ENCODE measurements at places on chromosomes 7 and 10.

DNA sequence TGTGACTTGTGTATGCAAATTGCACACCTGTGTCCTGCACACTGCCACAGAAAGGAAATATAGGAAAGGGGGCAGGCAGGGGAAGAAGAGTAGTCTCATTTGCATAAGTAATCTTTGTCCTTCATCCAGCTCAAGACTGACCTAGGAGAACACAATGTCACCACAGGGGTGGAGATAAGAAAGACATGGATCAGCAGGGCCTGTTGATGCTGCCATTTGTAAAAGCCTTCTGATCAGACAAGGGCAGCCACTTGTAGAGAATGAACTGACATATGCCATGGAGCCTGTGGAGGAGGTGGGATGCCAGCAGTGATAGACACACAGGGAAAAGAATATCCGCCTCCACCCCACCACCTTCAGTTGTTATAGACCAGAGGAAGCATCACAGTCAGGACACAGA is 528.9 kb downstream of the HTR7 start:
- no peak for DNase-seq

DNA sequence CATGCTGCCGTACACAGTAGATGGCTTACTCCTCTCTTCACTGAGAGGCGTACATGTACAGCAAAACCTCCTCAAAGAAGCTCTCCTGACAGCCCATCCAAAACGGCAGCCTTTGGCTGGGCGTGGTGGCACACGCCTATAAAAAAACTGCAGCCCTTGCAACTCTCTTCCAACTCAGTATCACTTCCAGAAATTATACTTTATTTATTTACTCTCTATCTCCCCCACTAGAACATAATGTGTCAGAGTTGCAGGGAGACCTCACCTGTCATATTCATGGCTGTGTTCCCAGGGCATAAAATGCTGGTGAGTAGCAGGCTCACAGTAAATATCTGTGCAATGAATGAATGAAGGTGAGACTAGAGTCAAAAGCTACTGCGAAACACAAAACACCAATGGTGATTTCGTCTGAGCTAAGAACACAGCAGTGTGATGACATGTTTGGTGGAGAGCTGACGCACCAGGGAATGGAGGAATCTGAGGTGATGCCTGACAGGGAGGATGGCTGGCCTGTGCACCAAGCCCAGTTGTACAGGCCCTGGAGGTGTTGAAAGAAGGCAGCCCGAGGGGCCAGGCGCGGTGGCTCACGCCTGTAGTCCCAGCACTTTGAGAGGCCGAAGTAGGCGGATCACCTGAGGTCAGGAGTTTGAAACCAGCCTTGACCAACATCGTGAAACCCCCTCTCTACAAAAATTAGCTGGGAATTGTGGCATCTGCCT is 55.3 kb downstream of the COBL start:
- DNase-seq, result no peak

DNA sequence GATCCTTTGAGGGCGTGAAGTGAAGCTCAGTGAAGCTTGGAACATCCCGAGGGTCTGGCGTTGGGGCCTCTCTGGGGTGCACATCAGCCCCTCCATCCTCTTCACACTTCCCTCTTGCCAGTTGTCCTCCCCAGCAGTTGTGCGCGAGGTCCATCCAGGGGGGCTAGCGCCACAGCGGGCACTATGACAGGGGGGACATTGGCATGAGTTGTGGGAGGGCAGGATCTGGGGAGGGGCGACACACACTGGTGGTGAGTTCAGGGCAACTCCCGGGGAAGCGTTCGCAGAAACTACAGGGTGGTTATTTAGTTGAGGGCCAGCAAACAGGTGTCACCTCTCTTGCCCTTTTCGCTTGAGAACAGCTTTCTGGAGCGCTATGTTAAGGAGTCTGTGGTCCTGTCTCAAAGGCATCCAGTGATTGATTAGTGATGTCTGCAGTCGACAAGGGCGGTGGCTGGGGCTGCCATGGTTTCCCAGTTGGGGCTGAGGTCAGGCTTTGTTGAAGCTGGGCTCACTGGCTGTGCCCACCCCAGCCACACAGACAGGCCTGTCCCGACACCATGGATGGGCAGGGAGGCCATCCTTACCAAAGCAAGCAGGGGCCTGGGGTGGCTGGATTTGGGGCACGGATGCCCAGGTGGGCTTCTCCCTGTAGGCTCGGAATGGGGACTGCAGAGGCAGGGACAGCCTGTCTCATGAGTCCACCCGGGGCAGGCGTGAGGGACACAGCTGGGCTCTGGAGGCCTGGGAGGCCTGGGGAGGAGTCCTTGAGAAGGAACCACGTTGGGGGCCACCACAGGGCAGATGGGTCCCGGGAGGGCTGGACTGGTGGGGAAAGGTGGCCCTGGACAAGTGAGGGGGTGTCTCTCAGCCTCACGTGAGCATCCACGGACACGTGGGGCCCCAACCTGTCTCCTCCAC is 59.4 kb downstream of the UNCX start:
- DNase-seq, result no peak

- no peak for DNase-seq
These were observed 77.4 kb downstream of the CUL2 start for GRCh38 chr10:35012781-35013180.

DNA sequence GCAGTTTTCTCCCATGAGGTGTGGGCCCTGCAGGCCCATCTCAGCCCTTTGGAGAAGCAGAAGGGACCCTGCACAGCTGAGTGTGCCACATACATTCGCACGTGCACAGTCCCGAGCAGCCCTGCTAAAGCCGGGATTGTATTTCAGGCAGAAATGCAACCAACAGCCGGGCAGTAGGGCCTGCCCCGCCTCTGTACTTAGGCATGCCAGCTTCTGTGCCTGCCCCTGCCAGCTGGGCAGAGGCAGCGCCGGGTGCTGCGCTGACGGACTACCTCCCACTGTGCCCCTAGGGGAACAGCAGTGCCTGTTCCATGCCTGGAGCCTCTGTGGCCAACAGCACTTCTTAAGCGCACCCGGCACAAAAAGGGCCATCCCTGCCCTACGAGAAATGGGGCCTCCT is 170.3 kb downstream of the NEURL1 start:
- DNase-seq, result peak; percentile 81

DNA sequence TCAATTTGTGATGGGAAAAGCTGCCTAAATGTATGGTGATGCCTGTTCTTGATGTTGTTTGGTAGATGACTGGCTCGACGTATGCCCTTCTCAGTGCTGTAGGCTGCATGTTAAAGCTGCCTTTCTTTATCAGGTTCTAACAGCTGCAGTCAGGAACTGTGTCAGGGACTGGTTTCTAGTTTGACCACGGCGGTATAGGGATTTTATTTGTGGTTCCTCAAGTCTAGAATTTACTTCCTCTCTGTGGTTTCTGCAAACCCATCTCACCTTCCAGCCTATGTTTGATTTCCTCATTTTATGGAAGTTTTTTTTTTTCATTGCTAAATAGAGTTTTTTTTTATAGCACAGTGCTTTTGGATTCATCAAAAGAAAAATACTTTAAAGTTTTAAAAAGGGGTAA is 26.5 kb downstream of the LMTK2 start:
- DNase-seq, result no peak

DNA sequence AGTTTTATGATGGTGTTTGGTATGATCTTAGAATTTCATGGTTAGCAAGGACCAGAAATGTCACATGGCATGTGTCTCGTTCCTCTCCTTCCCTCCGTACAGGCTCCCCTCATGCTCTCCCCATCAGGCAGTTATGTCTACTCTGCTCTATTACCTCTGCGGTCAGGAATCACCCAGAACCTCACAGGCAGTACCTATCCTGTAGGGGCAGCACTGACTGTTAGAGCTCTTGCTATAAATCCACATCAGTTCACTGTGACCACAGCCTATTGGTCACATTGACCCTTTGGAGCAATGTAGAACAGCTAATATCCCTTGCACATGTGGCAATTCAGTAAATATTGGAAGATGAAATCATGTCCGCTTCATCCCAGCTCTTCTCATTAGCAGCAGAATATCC is 151.8 kb downstream of the WNT2 start:
- DNase-seq, result no peak

DNA sequence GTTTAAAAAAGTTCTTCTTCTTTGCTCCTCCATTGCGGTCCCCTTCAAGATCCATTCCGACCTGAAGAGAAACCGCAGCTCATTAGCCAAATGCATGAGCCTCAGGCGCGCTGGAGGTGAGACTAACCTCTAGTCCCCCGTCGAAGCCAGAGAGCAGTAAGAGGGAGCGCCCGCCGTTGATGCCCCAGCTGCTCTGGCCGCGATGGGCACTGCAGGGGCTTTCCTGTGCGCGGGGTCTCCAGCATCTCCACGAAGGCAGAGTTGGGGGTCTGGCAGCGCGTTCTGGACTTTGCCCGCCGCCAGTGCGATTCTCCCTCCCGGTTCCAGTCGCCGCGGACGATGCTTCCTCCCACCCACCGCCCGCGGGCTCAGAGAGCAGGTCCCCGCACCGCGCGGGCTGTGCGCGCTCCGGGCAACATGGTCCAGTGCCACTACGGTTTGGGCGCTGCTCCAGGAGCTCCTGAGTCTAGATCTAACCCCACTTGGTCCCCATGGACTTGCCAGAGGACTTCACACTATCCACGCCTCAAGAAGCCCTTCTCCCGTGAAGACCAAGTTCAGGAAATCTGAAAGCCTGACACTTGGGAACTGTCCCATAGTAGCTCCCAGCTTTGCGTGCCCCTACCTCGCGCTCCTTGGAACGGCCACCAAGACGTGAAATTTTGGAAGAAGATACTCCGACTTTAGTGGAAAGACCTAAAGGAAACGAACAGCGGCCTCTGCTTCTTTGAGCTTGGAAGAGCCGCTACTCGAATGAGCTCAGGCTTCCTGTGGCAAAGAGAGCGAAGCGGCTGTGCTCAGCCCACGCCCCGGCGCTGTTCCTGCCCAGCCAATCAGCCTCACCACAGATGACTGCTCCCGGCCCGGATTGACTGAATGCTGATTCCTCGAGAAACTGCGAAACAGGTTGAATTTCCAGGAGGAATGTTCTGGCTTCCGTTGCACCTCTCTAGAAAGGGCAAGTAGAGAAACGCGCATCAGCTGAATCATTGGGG is at the start of gene ABCB1:
Gene ABCB1 (minus strand): TSS at position 755 of the 995 bp plus-strand sequence. CDS start 700 bp downstream, at position 55.
- DNase-seq, result peak; percentile 28

DNA sequence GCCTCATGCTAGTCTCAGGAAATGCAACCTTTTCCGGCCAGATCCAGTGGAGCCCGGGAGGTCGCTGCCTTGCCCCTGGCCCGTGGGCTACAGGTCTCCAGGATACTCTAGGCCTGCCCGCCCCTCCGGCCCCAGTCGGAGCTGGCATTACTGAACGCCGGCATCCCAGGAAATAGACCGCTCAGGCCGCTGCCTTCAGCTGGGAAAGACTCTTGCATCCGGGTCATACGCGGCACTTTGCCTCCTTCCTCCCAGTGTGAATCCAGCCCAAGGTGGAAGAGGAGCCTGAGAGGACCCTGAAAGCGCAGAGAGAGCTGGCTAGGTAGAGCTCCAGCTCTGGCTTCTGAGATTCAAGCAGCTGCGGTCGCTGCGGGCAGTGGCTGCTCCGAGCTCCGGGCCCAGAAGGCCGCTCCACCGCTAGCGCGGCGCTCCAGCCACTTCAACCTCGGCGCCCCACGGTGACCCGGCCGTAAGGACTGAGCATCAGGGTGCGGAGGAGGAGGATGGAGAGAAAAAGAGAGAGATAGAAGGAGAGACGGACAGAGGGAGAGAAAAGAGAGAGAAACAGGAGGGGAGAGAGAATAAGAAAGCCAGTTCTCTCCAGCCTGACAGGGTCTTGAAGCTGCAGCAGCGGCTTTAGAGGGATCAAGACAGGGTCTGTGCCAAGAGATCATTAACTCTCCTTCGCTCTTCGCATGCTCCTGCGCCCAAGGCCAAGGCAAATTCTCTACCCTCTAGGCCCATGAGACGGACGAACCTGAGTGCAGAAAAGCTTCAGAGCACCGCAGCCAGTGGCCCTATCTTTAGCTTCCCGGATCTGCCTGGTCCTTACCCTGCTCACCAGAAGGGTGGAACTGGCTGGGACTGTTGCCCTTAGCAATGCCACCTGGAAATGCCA is 1.8 kb upstream of the HOXA10 start:
- DNase-seq, result no peak

- no peak for DNase-seq
These were observed 87.4 kb downstream of the ARHGAP22 start for GRCh38 chr10:48517482-48517881.

DNA sequence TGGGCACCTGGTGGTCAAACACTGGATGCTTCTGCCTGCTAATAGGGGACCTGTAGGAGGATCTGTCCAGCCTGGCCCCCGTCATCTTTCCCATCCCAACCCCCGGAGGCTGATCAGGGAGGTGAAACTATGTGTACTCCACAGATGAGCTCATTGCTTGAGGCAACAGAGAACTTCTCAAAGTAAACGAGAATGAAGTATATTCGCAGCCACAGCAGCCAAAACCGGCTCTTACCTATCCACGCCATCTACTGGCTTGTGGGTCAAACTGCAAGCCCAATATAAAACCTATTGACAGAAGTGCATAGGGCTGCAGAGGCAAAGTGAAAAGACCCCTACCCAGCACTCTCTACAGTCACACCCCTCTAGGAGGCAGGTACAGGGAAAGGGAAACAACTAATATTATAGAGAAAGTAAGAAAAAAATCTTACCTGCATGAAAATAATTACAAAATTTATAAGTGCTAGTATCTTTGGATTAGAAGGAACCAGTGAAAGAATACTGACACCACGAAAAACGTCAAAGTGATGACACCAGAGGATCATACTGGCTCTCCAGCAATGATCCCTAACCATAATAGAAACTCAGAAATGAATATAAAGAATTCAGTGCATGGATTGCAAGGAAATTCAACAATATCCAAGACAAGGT is 973.5 kb downstream of the ANKRD7 start:
- DNase-seq, result peak; percentile 26

DNA sequence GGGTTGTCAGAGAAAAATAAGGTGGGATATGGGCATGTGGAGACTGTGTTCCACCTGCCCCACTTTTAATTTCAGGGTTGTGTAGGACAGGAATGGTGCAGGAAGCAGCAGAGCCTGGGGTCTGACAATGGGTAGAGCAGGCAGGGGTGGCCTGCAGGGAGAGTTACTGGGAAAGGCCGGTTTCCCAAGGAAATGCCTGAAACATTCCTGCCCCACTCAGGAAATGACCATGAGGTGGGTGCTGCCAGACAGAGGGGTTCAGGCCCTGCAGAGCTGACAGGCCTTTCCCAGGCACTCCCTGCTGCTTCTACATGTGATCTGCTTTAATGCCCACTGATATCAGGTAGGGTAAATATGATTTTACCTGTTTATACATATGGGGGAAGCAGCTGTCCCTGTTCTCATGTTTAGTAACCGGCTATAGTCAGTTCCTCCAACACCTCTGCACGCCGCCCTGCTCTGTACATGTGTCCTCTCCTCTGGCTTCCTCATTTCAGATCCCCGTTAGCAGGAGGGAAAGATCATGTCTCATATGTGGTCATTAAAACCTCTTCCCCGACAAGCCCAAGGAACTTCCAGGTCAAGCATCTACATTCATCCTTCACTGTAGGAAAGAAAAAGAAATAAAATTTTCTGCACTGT is 118.6 kb upstream of the PRSS58 start:
- no peak for DNase-seq
